ENCODE measurements at places on chromosomes 7 and 10.

- no peak for DNase-seq
Observed at GRCh38 chr7:97026715-97027426, 2.2 kb upstream of the DLX5 start.

DNA sequence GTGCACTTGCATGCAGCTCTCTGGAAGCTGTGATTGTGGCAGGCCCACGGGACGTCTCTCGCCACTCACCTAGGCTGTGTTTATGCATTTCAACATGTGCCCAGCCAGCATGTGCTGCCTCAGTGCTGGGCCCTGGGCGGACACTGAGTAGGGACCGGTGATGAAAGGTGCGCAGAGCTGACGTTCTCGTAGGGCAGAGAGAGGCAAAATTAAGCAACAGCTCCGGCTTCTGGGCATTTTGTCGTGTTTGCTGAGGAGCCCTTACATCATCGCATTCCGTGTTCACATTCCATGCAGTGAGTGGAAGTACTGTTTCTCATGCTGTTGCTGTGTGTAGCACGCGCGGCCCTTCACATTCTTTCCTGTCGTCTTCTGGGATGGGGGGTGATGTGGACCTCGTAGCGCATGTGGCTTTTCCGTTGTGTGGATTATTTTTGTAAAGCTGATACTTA is 50.5 kb downstream of the PRF1 start:
- DNase-seq = no peak

DNA sequence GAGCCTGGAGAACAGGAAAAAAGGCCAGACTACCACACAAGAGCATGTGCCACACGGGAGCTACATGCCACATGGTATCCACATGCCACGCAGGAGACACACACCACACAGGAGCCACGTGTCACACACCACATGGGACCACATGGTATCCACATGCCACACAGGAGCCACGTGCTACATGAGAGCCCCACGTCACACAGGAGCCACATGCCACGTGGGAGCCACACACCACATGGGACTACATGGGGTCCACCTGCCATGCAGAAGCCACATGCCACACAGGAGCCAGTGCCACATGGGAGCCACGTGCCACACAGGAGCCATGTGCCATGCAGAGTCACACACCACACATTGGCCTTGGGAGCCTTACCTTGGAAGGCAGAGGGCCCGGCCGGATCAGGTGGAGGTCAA is 244.4 kb upstream of the PPP2R2D start:
- no peak for DNase-seq

DNA sequence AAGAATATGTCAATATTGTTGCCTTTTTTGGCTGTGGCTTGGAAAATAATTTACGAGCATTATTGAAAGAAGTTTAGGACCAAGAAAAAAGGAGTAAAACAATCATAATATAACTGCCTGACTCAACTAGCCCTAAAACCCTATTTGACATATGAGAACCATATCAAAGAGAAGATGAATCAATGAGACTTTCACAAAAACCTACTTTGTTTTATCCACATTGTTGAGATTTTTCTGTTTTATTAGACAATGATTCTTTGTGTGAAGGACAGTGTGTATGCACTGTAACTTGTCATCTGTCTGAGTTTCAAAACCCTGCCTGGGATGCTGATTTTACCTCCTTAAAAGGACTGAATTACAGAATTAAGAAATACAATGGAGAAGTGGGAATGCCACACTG is 19.0 kb downstream of the SOSTDC1 start:
- no peak for DNase-seq

GRCh38 chr7:112079673-112080072 is 126.5 kb downstream of the DOCK4 start:
- DNase-seq = no peak
